Right lung (tissue), 10 donors: ENCODE measurements at places on chromosomes 1 and 21.

GRCh38 chr1:228190182-228190581 lies 17.7 kb upstream of the OBSCN start:
- DNase-seq = no peak

- DNase-seq = no peak
These were observed 27.0 kb upstream of the PRELP start for GRCh38 chr1:203448521-203449061.

DNA sequence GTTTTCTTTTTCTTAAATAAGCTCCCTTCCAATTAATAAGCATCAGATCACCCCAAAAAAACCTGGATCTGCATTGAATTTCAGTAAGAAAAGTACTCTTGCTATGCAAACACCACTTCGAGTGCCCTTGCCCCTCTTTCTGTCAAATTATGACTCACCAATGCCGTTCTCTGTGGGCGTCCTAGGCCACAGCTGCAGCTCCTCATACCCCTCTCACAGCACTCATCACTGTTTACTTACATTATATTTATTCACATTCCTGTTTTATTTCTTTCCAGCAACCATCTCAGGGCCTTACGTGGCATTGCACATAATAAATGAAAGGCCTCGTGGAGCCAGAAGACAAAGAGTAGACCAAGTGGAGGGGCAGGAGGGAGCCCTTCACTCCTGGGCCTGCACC lies 99.1 kb upstream of the CTTNBP2NL start:
- DNase-seq = no peak

DNA sequence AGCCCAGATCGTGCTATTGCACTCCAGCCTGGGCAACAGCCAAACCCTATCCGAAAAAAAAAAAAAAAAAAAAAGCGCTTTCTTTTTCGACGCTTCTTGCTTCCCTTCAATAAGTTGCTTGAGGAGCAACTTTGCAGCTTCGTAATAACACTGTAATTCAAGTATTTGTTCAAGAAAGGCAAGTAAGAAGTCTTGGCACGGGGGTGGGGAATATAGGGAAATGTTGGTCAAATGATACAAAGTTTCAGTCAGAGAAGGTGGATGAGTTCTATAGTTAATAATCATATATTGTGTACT lies 871 bp upstream of the PSMA5 start:
- DNase-seq = no peak

- DNase-seq = no peak
These were observed 54.2 kb downstream of the IFI44 start for GRCh38 chr1:78703806-78704205.

GRCh38 chr21:27001526-27001925 lies 34.6 kb upstream of the ADAMTS5 start:
- DNase-seq = no peak

- no peak for DNase-seq
These were observed 15.3 kb downstream of the UCK2 start for GRCh38 chr1:165842671-165843129.

GRCh38 chr21:41108668-41109585 lies 59.0 kb upstream of the BACE2 start:
- DNase-seq = no peak

GRCh38 chr1:99759518-99760160 lies 6.8 kb downstream of the FRRS1 start:
- DNase-seq = no peak
